ENCODE measurements at places on chromosomes 3 and 15. TPM values are rescaled to one million over a fixed set of nuclear protein-coding genes. Genes with fewer than 3 reads are reported as not detected.

Gene GPR149
- not detected for total RNA-seq

- H3K27ac ChIP-seq: no peak overlapping the region
- no peak for DNase-seq
- H3K4me3 ChIP-seq: no peak overlapping the region
- no peaks in the 10 kb centered on the region for H3K27me3 ChIP-seq
- H3K4me1 ChIP-seq: no peaks in the 10 kb centered on the region
Measured at GRCh38 chr3:195596765-195597171, 13.0 kb upstream of the APOD start.

Gene CCDC39
- not detected for total RNA-seq

DNA sequence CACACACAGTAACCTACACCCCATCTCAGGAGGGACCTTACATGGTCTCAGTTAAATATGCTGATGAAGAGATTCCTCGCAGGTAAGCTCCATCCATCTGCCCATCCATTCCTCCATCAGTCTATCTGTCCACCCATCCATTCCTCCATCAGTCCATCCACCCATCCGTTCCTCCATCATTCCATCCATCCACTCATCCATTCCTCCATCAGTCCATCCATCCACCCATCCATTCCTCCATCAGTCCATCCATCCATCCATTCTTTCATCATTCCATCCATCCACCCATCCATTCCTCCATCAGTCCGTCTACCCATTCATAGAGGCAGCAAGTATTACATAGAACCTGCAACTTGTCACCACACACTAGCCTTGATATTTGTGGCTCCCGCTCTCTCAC lies 77.9 kb downstream of the DNASE1L3 start:
- no peaks in the 10 kb centered on the region for H3K4me1 ChIP-seq
- H3K27me3 ChIP-seq: no peaks in the 10 kb centered on the region
- H3K27ac ChIP-seq: no peak overlapping the region
- DNase-seq: no peak

DNA sequence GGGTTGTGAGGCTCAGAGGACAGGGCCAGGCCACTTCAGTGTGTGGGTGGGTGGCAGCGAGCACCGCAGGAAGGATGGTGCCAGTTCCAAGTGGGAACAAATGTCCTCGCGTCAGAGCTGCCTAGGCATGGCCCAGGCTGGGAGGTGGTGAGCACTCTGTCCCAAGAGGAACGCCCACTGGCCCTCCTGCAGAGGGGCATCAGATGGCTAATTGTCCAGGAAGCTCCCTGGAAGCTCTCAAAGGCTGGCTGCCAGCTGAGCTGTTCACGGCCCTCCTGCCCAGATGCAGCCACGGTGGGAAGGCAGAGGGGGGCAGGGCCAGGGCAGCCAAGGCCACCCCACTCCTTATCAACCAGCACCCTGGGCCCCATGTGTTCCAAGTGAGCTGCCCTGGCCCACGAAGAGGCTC lies 55.2 kb downstream of the IQSEC1 start:
- H3K36me3 ChIP-seq: no peaks in the 10 kb centered on the region
- DNase-seq: no peak
- no peak overlapping the region for H3K4me3 ChIP-seq
- H3K4me1 ChIP-seq: peaks cover 4% of the 10 kb centered on the region
- no peak overlapping the region for H3K27ac ChIP-seq

DNA sequence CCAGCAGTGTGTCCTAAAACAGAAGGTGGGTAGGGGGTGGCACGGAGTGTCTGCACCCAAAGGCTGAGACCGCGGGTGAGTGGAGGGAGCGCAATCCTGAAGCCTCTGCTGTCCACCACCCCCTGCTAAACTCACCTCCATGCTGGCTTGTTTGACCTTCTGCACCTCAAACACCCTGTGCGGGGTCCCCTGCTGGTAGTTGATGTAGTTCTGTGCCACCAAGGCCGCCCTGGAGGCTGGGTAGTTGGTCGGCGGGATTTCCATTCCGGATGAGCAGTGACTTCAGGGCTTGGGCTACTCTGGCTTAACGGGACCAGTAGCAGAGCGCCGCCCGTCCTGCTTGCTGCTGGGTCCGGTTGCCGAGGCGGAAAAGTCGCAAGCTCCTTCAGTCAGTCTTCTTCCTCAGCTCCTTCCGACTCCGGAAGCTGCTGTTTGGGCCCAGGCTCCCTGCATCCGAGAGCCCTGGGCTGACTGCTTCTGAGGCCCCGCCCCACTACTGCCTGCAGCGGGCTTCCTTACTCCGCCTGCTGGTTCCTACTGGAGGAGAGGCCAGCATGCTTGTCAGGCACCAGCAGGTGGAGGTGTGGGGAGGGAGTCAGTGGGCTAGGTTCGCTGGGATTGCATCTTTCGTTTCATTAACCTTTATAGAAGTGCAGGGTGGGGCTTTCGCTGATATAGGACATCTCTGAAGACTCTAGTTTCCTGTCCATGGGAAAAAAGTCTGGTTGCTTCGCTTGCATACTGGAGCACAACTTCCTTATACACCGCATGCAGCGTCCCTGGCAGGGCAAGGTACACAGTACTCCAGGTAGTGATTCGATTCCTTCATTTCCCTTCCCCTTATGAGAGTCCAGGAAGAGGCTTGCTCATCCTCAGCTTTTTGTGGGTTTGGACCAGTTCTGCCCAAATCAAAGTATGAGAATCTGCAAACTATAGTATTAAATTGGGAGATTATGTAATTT lies at the start of gene LXN:
TSS of gene LXN (minus strand) at position 434 of the 962 bp plus-strand sequence. CDS start at position 264, 170 bp downstream.
- no peaks in the 10 kb centered on the region for H3K27me3 ChIP-seq
- H3K4me3 ChIP-seq: no peak within 1 kb of the TSS
- no peaks in the 10 kb centered on the region for H3K36me3 ChIP-seq
- no peaks in the 10 kb centered on the region for H3K4me1 ChIP-seq
- H3K27ac ChIP-seq: no peak within 1 kb of the TSS
- no peak for DNase-seq

DNA sequence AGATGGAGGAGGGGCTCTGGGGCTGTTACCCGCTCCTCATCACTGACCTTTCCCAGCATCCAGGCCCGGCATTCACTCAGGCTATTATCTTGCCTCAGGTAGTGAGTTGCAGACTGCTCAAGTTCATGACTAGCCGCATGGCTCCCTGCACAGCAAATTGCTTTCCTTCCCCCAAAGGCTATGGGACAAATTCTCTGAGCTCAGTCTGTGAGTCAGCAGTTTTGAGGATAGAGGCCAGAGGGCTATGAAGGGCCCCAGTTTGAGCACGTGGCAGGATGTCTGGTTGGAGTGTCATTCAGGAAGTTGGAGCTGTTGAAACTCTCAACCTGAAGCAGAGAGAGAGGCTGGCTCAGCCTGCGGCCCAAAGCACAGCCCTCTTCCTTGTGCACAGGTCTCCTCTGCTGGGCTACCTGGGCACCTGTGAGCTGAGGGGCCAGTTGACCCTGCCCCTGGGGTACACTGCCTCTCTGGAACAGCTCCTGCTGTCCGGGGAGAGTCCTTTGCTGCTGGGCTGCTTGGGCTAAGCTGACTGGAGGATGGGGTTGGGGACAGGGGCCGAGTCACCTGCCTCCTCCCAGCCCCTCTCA lies 7.9 kb downstream of the FAH start:
- H3K36me3 ChIP-seq: 0 out of 2 replicates have a peak, but pooled peaks cover 2% of the 10 kb centered on the region
- H3K4me1 ChIP-seq: peaks cover 6% of the 10 kb centered on the region
- H3K4me3 ChIP-seq: no peak overlapping the region
- no peak overlapping the region for H3K27ac ChIP-seq
- DNase-seq: no peak

DNA sequence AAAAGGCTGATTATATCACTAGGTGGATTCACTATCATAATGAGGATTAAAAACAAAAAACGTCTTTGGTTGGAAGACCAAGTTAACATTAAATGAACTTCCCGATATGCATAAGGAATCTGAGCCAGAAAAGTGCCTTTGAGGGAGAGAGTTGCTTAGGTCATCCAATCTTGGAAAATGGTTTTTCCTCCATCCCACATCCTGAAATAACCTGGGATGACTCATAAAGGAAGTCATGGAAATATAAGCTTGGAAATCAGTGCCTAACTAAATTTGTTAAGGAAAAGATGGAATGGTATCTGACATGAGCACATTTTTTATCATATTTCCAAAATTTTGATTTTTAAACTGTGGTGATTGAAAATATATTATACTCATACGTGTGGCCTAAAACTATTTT lies 66.0 kb downstream of the KBTBD8 start:
- H3K4me3 ChIP-seq: no peak overlapping the region
- no peak for DNase-seq
- H3K27me3 ChIP-seq: peaks cover 17% of the 10 kb centered on the region
- no peak overlapping the region for H3K27ac ChIP-seq
- H3K36me3 ChIP-seq: no peaks in the 10 kb centered on the region
- no peaks in the 10 kb centered on the region for H3K4me1 ChIP-seq

- no peak overlapping the region for H3K4me3 ChIP-seq
- H3K4me1 ChIP-seq: no peaks in the 10 kb centered on the region
- no peaks in the 10 kb centered on the region for H3K27me3 ChIP-seq
- H3K27ac ChIP-seq: no peak overlapping the region
- DNase-seq: no peak
Measured at GRCh38 chr3:77513542-77513941, 473.6 kb downstream of the ROBO2 start.

Gene HIGD2B
- 0.27 TPM for total RNA-seq

Gene KBTBD8
- 1.4 TPM for total RNA-seq

DNA sequence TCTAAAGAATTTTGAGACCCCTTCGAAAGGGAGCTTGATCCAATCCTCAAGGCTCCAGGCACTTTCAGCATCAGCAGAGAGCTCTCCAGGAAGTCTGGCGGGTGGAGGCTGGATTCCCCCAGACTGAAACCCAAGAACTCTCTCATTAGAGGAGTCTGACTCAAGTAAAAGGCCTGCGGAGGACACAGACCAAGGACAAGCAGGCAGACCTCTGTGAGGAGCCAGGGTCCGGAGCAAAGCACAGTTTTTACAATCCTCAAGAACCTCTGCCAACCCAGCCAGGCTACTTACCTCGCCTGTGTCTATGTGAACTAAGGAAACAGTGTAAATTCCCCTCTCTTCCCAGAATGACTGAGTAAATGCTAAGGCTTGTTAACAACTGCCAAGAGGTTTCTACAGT lies 86.2 kb downstream of the FBN1 start:
- no peak overlapping the region for H3K27ac ChIP-seq
- H3K4me3 ChIP-seq: no peak overlapping the region
- H3K4me1 ChIP-seq: no peaks in the 10 kb centered on the region
- no peaks in the 10 kb centered on the region for H3K27me3 ChIP-seq

- 0 out of 2 replicates have a peak, but pooled peaks cover 4% of the 10 kb centered on the region for H3K27me3 ChIP-seq
- H3K4me3 ChIP-seq: no peak overlapping the region
- no peak for DNase-seq
- H3K4me1 ChIP-seq: no peaks in the 10 kb centered on the region
- H3K36me3 ChIP-seq: no peaks in the 10 kb centered on the region
Measured at GRCh38 chr15:94592495-94592894, 361.1 kb downstream of the MCTP2 start.

- no peak overlapping the region for H3K27ac ChIP-seq
- H3K36me3 ChIP-seq: no peaks in the 10 kb centered on the region
- peaks cover 39% of the 10 kb centered on the region for H3K4me1 ChIP-seq
- H3K4me3 ChIP-seq: no peak overlapping the region
- H3K27me3 ChIP-seq: no peaks in the 10 kb centered on the region
- peak; percentile 31 for DNase-seq
Measured at GRCh38 chr15:40150163-40150925, 10.5 kb upstream of the BUB1B start.

Gene CPLX3
- not detected for total RNA-seq

DNA sequence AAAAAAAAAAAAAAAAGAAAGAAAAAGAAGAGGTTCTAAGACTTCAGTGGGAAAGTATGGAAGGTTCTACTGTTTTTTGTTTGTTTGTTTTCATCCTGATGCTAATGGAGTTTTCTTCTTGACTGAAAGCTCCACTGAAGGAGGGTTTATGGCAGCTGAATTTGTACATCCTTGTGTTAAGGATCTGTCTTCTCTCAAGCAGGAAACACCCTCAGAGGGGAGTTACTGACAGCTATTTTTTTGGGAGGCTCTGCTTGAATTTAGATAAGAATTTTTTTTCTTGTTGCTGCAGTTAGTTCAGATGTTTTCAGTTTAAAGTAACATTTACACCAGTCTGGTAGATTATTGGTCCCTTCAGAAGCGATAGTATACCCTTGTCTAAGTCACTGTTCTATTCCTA lies 325.3 kb downstream of the ROBO2 start:
- H3K4me3 ChIP-seq: no peak overlapping the region
- H3K4me1 ChIP-seq: no peaks in the 10 kb centered on the region
- H3K27ac ChIP-seq: no peak overlapping the region
- H3K36me3 ChIP-seq: no peaks in the 10 kb centered on the region
- no peak for DNase-seq

- no peak overlapping the region for H3K27ac ChIP-seq
- no peaks in the 10 kb centered on the region for H3K27me3 ChIP-seq
- no peaks in the 10 kb centered on the region for H3K36me3 ChIP-seq
Measured at GRCh38 chr15:69500339-69500738, 47.7 kb downstream of the RPLP1 start.

DNA sequence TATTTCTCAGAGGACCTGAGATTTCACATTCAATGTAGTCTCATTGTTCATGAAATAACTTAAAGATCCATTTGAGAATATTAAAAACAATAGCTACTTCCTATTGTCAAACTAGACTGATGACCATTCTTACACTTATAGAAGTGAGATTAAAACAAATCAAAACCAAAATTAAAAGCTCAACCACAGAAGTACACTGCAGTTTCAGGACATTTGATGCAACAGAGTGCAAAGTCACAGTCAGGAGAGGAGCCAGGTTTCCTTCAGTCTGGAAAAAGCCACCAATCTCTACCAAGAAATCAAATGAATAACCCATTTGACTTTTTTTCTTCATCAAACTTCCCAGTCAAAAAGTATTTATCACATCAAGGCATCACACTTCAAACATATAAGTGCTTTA lies 5.5 kb downstream of the CCPG1 start:
- no peaks in the 10 kb centered on the region for H3K27me3 ChIP-seq
- H3K4me3 ChIP-seq: no peak overlapping the region
- no peaks in the 10 kb centered on the region for H3K36me3 ChIP-seq
- no peak overlapping the region for H3K27ac ChIP-seq
- no peak for DNase-seq

GRCh38 chr15:53716909-53717876 lies 42.3 kb downstream of the WDR72 start:
- no peak for DNase-seq
- H3K4me1 ChIP-seq: no peaks in the 10 kb centered on the region
- no peaks in the 10 kb centered on the region for H3K36me3 ChIP-seq
- no peak overlapping the region for H3K4me3 ChIP-seq

GRCh38 chr3:64884536-64884935 lies 196.7 kb upstream of the ADAMTS9 start:
- H3K36me3 ChIP-seq: no peaks in the 10 kb centered on the region
- no peak for DNase-seq
- no peak overlapping the region for H3K27ac ChIP-seq
- H3K4me3 ChIP-seq: no peak overlapping the region
- 0 out of 2 replicates have a peak, but pooled peaks cover 10% of the 10 kb centered on the region for H3K27me3 ChIP-seq
- H3K4me1 ChIP-seq: no peaks in the 10 kb centered on the region

Gene TMC3
- total RNA-seq: not detected

- H3K4me3 ChIP-seq: no peak overlapping the region
- DNase-seq: no peak
- peaks cover 21% of the 10 kb centered on the region for H3K27me3 ChIP-seq
- no peak overlapping the region for H3K27ac ChIP-seq
Measured at GRCh38 chr3:133237380-133237779, 162.5 kb upstream of the BFSP2 start.

Gene CHRFAM7A
- 7.4 TPM for total RNA-seq
